AG20443 (cell line): ENCODE measurements at places on chromosomes 12 and 14.

DNA sequence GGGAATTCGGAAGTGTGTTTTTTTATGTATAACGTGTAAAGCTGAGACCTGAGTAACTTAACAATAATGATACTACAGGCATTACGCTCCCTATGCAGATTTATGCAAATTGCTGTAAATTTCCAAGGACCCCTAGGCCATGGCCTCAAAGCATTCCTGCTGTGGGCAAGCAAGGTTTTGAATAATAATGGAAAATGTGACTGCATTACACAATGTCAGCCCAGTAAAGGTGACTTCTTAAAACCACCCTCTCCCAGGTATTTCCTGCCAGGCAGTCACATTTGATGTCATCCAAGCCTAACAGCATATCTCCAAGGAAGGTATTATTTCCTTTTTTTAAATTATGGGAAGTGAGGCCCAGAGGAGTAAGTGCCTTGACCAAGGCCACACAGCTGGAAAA is 621.0 kb downstream of the BCL11B start:
- no peak for DNase-seq

- peak; percentile 45 for DNase-seq
These were observed 536 bp downstream of the VPS29 start for GRCh38 chr12:110501399-110501751.

- DNase-seq, result no peak
These were observed 398.8 kb downstream of the PRKD1 start for GRCh38 chr14:29528889-29529288.

GRCh38 chr12:24894879-24895278 is 54.0 kb downstream of the BCAT1 start:
- DNase-seq, result no peak

- DNase-seq, result no peak
These were observed 16.6 kb upstream of the MCRS1 start for GRCh38 chr12:49584591-49584990.

- no peak for DNase-seq
These were observed 410.3 kb upstream of the LMO3 start for GRCh38 chr12:17016116-17016864.
